ENCODE measurements at places on chromosomes 11 and 22. TPM values are rescaled to one million over a fixed set of nuclear protein-coding genes. Genes with fewer than 3 reads are reported as not detected.
A peak's percentile ranks its signal among the peaks of the same experiment; 100 is the strongest.

GGTLC3 gene
- 5.2 TPM for total RNA-seq

DNA sequence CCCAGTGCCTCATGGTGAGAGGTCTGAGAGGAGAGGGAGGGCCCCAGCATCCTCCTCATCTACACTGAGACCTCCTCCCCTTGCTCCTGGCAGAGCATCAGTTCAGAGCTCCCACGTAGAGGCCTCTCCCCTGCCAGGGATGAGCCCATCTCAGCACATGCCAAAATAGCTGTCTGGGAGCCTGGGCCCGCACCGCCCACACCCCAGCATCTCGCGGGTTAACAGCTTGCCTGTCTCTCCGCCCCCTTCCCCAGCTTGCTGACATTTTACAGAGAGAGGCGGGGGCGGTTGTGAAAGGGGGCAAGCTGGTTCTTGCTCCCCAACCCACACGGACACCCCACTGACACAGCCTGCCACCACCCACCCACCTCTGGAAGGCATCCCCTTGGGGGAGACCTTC lies 6.4 kb downstream of the DGKZ start:
- no peak for DNase-seq

DNA sequence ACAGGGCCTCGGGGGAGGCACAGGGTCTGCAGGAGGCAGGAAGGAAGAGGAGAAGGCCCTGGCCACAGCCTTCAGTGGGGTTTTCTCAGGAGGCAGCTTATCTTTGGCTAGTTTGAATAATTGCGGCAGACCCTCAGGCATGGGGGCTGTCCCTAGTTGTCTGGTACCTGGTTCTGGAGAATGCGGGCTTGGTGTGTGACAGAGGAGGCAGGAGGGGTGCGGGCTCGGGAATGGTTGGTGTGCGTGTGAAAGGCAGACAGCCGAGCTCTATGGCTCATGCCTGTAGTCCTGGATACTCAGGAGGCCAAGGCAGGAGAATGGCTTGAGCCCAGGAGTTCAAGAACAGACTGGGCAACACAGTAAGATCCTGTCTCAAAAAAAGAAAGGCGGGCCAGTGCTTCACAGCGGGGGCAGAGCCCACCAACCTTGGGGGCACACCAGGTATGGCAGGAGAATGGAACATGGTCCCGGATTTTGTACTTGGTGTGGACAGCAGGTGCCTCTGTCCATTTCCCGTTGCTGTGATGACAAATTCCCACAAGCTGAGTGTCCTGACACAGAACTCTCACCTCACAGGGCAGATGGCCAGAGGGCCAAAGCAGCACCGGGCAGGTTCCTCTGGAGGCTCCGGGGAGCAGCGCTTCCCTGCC lies 640.6 kb downstream of the TBC1D22A start:
- DNase-seq = no peak

OR2AG1 gene
- total RNA-seq = not detected

GRCh38 chr11:123284454-123284853 lies 89.4 kb upstream of the CLMP start:
- DNase-seq = no peak

DNA sequence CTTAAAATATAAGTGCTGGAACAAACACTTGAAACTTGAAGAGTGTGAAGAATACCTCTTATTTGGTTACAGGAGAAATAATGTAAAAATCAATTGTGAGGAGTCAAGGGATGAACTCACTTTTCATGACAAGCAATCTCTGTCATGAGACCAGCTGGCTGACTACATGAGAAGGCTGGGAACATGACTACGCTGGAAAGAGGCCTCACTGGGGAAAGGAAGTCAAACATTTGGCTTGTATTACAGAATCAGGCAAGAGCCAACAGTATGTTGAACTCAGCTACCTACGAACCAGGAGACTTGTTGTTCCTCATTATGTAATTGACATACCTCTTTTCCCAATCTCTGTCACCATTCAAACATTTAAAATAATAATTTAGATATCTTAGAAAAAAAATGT lies 14.4 kb downstream of the DCDC1 start:
- no peak for DNase-seq

- peak; percentile 53 for DNase-seq
These were observed 17.1 kb upstream of the MOB2 start for GRCh38 chr11:1503708-1504104.

GRCh38 chr11:87398931-87399330 lies 361.2 kb downstream of the TMEM135 start:
- DNase-seq = no peak

NNMT gene
- total RNA-seq = 171 TPM

GRCh38 chr22:30354644-30355043 lies 2.0 kb downstream of the SF3A1 start:
- DNase-seq = no peak

GRCh38 chr11:57567515-57568329 lies at the start of gene UBE2L6:
UBE2L6 (minus strand) TSS chr11:57567672; CDS start chr11:57567611, 61 bp downstream.
- peak; percentile 93 for DNase-seq

GRCh38 chr22:46638601-46639431 lies 18.6 kb downstream of the GRAMD4 start:
- peak; percentile 49 for DNase-seq

DNA sequence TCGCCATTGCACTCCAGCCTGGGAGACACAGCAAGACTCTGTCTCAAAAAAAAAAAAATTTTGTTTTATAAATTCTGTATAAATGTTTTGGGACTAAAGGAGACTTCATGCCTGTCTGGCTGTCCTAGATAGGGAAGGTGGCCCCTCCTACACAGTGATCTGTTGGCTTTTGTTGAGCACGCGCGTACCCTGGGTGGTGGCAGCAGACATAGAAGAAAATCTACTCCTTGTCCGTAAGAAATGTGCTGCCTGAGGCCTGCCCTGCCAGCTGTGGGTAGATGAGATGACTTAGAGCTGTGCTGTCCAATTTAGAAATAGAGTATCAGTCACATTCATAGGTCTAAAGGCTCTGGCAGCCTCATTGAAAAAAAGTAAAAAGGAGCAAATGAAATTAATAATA lies 37.0 kb downstream of the AP2A2 start:
- DNase-seq = no peak

Measured in upper lobe of left lung (tissue), 6 donors.